ENCODE measurements at places on chromosomes 12 and 14. TPM values are rescaled to one million over a fixed set of nuclear protein-coding genes. Genes with fewer than 3 reads are reported as not detected.

DNA sequence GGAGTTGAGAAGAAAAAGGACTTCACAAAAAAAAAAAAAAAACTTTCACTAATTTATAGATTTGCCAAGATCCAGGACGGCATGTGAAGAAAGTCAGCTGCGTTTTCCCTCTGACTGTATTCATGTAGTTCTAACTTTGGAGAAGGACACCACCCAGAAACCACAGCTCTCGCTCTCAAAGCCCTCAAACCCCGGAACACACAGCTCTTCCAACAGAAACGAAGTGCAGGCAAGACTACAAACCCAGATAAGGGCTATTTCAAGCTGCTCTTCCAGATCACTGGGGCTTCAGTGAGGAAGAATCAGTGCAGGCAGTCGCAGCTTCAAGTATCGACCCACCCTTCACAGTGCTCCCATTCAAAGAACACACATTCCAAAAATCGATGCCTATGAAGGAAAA lies 13.2 kb downstream of the KCNH5 start:
- DNase-seq: no peak

DNA sequence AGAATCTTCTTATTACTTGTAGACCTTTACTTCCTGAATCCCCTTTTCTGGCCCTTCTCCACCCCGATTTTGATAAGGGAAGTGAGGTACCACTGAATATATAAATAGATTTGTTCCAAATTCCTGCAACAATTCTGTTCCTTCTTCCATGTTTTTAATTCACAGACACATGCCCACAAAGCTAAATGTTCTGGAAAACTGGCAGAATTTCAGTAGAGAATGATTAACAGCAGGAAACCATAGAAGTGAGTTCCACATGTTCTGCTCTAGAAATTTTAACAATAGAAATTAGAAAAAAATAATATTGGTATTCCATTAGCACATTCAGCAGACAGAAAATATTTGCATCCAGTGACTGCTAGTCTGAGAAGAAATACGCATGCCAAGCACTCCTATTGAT lies 139.6 kb downstream of the SLC2A13 start:
- DNase-seq: no peak

GRCh38 chr14:103563226-103563620 lies 463 bp downstream of the COA8 start:
- DNase-seq: no peak

- DNase-seq: no peak
Measured at GRCh38 chr14:33390335-33390734, 451.7 kb downstream of the NPAS3 start.

GRCh38 chr14:42508209-42508946 lies 901.7 kb downstream of the LRFN5 start:
- no peak for DNase-seq

GRCh38 chr14:101726295-101726953 lies 35.1 kb upstream of the PPP2R5C start:
- no peak for DNase-seq

GRCh38 chr12:126591533-126591932 lies 1526.3 kb downstream of the AACS start:
- DNase-seq: no peak

DNA sequence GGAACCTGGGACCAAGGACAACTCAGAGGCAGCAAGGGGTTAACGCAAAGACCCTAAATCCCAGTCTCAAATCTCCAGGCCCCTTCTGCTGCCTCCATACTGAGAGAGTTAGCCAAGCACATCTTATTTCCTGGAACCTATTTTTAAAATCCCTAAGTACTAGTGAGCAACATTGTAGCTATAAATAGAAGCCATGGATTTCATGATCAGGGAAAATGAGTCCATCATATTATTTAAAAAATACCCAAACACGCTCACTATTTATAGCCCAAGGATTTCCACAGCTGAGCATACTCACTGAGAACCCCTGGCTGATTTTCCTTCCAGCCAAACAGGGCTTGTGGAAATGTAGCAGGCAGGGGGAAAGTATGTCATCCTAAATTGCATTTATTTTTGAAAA lies 19.4 kb upstream of the TUNAR start:
- no peak for DNase-seq

- DNase-seq: no peak
Measured at GRCh38 chr12:104503191-104503590, 46.4 kb downstream of the CHST11 start.

- no peak for DNase-seq
Measured at GRCh38 chr12:75345531-75345930, 11.1 kb downstream of the GLIPR1L1 start.

DNA sequence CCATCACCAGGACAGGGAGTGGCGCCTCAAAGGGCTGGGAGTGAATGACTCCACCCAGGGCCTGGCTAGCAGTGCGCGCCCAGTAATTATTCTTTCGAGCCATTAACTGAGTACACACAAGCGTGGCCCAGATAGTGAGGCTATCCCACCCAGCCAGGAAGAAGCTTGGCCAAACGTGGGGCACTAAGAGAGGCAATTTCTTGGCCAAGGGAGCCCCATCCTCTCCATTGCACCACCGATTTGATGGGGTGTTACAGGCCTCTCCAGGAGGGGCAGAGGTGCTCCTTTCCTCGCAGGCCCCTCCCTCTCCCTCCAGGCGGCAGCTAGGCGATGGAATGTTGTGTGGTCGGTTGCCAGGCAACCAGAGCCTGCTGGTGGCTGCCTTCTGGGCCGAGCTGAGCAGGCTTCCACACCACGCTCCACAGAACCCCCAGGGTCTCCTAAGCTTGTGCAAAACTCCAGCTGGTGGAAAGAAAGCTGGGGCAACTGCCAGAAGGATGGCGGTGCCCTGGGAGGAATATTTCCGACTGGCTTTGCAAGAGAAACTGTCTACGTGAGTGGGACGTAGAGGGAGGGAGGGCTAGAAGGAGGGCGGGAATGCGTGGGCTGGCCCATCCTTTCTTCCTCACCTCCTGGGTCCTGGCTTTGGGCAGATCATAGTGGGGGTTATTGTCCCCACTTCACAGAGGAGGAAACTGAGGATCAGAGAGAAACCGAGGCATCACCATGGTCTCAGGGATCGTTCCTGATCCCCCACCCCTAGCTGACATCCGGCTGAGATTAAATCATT lies at the start of gene CFAP73:
Gene CFAP73 (plus strand): TSS at position 364 of the 790 bp plus-strand sequence. CDS start 134 bp downstream, at position 498.
- no peak for DNase-seq

DNA sequence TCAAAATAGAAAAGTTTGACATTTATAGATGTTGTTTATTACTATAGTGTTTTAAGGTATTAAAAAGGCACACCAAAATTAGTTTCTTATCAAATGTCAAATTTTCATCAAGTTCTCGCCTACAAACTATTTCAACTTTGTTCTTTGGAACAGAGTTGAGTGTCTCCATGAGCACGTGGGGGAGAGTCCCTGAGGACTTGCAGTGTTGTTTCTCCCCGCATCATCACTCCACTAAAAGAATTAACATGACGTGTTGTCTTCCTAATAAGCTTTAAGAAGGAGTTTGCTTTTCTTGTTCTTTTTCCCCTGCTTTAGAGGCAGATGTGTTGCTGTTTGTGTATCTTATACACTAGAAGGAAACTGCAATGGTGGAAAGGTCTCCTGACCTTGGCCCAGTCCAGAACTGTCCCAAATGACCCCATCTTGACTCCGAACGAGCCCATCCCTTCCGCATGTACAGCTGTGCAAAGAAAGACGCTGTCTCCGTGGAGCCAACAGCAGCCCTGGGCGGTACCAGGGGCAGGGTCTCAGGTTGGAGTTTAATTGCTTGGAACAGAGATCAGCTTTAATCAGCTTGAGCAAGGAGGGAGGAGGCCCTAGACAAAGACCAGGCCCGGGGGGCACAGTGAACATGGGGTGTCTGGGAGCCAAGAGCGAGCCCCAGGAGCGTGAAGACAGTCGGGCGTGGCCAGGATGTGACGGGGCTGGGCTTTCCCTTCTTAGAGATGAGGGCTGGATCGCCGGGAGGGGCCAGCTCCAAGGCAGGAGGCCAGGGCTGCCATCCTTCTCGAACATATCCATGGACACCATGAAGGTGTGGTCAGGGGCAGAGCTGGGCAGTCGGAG lies 215.4 kb upstream of the RTL1 start:
- peak; percentile 41 for DNase-seq

GRCh38 chr14:61889914-61890351 lies 127.7 kb downstream of the SNAPC1 start:
- no peak for DNase-seq

GRCh38 chr14:57816568-57817284 lies 49.2 kb downstream of the SLC35F4 start:
- no peak for DNase-seq

GRCh38 chr12:49059299-49060171 lies 1.1 kb downstream of the KMT2D start:
- DNase-seq: no peak

DNA sequence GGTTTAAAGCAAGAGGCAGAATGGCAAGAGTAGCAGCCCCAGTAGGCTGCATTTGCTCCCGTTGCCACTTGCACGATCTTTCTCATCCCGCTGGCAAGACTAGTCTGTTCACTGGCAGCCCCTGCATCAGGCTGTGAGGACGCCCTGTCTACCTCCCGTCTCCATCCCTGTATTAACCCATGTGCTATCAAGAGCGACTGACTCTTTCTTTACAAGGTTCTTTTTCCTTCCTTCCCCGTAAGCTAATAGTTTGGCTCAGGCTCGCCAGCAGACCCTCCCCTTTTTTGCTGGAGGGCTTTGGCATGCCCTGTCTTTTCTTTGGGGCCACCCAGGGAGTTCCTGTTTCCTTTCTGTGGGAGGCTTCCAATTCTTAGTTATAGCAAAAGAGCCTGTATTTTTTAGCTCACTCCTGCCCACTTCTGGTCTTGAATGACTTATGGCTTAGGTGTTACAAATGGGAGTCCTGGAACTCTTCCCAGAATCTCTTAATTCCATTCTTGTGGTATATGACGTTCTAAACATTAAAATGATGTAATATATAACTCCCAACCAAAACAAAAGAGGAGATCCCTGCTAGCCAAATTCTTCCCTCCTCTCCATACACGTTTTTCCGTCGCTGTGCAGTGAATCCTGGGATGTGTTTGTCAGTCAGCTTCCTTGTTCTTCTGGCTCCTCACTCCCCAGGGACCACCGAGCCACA lies 149.0 kb downstream of the PRKCH start:
- no peak for DNase-seq

GRCh38 chr14:76768671-76769500 lies 7.6 kb downstream of the VASH1 start:
- no peak for DNase-seq

GRCh38 chr14:97458661-97459579 lies 661.7 kb downstream of the VRK1 start:
- peak; percentile 76 for DNase-seq

- no peak for DNase-seq
Measured at GRCh38 chr12:77218278-77218677, 152.9 kb upstream of the E2F7 start.

DNA sequence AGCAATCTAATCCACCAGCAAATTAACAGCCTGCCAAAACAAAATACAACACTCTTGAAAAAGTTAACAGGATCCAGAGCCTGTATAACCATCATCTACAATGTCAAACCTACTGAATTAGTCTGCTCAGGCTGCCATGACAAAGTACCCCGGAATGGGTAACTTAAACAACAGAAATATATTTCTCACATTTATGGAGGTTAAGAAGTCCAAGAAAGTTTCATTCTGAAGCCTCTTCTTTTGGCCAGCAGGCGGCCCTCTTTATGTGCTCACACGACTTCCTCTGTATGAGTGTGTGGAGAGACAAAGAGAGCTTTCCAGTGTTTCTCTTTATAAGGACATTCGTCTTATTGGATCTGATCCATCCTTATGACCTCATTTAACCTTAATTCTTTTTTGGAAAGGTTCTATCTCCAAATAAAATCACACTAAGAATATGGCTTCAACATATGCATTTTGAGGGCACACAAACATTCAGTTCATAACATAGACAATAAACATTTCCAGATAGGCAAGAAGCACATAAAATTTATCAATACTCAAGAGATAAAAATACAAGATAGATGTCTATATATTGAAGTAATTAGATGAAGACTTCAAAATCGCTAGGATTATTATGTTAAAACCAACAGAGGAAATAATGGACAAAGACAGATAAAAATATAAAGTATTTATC lies 5.9 kb upstream of the RERG start:
- no peak for DNase-seq

GRCh38 chr14:51367600-51367931 lies 127.5 kb downstream of the TMX1 start:
- no peak for DNase-seq

GRCh38 chr12:58533652-58534051 lies 386.7 kb downstream of the LRIG3 start:
- DNase-seq: no peak

DNA sequence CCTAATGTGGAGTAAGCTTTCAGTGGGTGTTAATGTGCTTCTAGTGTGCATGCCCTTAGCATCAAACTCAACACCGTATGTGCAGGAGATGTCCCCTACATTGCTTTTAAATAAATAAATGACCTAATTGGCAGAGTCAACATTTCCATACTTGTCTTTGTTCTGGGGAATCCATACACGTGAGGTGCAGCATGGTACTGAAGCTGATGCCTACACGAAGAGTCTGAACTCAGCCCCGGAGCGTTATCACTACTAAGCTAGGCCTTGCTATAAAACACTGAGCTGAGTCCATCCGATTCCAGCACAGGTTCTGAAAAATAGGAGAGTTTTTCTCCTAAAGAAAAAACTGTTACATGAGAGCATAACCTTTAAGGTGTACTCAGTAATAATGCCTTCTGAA lies 125.0 kb upstream of the DYRK2 start:
- DNase-seq: no peak

DNA sequence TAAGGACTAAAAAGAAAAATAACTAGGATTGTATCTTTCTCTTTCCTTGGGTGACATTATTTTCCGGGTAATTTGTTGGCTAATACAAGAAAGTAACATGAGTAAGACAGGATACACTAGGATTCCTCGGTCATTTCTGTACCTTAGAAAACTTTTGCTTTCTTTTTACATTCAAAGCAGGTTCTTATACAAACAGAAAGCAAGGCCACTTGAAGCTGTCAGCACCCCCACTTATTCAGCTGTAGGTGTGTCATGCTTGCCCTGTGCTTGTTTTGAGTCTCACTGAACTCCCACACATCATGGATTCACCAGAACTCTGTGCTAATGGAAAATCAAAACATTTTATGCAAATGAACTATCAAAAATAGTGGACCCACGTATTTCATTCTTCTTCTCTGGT lies 266.8 kb upstream of the CLEC14A start:
- DNase-seq: no peak

- DNase-seq: peak; percentile 27
Measured at GRCh38 chr12:132218915-132219314, 74.7 kb downstream of the NOC4L start.

- peak; percentile 61 for DNase-seq
Measured at GRCh38 chr14:64760146-64760755, 56.0 kb downstream of the PLEKHG3 start.

- peak; percentile 25 for DNase-seq
Measured at GRCh38 chr12:114684098-114684869, at the start of gene TBX3. TSS of gene TBX3 (minus strand) at chr12:114684175. CDS start at chr12:114683200, 975 bp downstream.

- peak; percentile 46 for DNase-seq
Measured at GRCh38 chr14:91063119-91063518, 2.7 kb upstream of the RPS6KA5 start.

GRCh38 chr12:103677905-103678304 lies 90.8 kb downstream of the STAB2 start:
- DNase-seq: no peak

FOXG1 gene
- polyA plus RNA-seq: not detected

SOAT2 gene
- polyA plus RNA-seq: 0.76 TPM

AMHR2 gene
- polyA plus RNA-seq: not detected

PPFIBP1 gene
- polyA plus RNA-seq: 1.2 TPM

KRT6C gene
- not detected for polyA plus RNA-seq

SDR9C7 gene
- polyA plus RNA-seq: not detected

PROX2 gene
- not detected for polyA plus RNA-seq

MAGOHB gene
- 59.0 TPM for polyA plus RNA-seq

C1QL4 gene
- polyA plus RNA-seq: not detected

CCDC197 gene
- polyA plus RNA-seq: not detected

ITGB7 gene
- polyA plus RNA-seq: 292 TPM

ADSS1 gene
- 1.6 TPM for polyA plus RNA-seq

CDCA4 gene
- 23.8 TPM for polyA plus RNA-seq

GPR162 gene
- polyA plus RNA-seq: not detected

SCNN1A gene
- polyA plus RNA-seq: 0.49 TPM

CD163 gene
- polyA plus RNA-seq: not detected

Measured in CD8-positive, alpha-beta memory T cell (primary cell).